ENCODE measurements at places on chromosomes 2 and 18.

- DNase-seq = no peak
These were observed 50.8 kb upstream of the SMAD7 start for GRCh38 chr18:49001587-49001986.

DNA sequence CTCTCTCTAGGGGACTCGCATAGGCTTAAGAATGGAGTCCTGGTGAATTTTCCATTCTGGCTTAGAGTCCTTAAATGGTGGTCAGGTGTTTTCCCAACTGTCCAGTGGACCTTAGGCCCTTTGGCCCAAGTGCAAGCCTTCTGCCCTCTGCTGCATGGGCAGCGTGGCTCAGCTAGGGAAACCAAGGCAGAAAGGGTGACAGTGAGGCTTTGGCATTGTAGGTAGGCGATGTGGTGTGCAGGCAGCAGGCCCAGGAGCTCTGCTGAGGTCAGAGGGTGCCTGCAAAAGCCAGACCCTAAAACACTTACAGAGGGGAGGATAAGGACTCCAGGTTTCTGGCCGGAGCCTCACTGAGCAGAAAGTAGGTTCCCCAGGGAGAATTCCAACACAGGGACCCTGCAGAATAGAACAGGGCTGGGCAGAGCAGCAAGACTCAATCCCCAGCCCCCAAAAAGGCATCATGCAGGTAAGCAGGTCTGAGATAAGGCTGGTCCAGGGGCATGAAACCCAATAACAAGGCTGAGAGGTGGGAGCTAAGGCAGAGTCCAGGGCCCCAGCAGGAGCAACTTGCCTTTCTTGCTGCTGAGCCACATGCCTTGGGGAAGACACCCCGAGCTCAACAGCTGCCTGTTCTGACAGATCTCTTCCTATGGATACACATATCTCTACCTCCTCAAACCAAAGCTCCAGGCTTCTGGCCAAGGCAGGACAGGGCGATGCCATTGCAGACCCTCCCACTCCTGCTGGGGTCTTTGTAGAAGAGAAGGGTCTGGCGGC lies 199.7 kb downstream of the TNS1 start:
- no peak for DNase-seq

- no peak for DNase-seq
These were observed 146.4 kb downstream of the MBD5 start for GRCh38 chr2:148167241-148167766.

DNA sequence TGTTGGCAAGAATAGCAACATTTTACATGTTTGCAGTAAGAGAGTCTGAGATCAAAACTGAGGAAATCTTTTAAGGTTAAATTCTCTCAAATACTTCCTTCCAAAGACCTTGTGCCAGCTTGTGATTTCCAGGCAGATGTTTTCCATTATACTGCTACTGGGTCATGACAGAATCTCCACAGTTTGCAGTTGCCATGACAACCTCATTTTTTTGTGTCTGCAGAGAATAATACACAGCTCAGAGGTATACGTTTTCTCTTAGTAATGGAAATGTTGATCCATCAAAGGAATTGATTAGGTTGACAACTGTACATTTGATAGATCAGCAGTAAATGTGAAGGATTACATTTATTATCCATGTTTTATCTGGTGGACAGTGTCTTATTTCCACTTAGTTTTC lies 29.1 kb upstream of the CSRNP3 start:
- peak; percentile 12 for DNase-seq

GRCh38 chr2:75432761-75433361 lies 127.9 kb downstream of the EVA1A start:
- DNase-seq = no peak

DNA sequence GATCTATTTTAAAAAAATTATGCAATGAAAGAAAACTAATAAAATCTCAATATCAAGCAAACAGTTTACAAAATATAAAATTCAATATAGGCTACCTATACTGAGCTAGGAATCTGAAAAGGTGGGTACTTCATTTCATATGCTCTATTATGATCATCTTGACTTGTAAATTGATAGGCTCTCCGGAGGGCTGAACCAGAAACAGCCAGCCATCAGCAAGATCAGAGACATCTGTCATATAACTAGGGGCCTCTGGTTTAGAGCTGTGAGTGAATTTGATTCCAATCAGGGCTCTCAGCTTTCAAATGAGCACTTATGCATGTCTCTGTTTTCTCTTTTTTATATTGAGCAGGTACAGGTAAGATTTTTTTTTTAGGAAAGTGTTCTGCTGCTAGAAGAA lies 114.2 kb downstream of the SPHKAP start:
- DNase-seq = no peak

GRCh38 chr2:883803-884748 lies 66.6 kb upstream of the SNTG2 start:
- DNase-seq = no peak

- no peak for DNase-seq
These were observed 41.3 kb downstream of the ATF2 start for GRCh38 chr2:175126661-175127060.

DNA sequence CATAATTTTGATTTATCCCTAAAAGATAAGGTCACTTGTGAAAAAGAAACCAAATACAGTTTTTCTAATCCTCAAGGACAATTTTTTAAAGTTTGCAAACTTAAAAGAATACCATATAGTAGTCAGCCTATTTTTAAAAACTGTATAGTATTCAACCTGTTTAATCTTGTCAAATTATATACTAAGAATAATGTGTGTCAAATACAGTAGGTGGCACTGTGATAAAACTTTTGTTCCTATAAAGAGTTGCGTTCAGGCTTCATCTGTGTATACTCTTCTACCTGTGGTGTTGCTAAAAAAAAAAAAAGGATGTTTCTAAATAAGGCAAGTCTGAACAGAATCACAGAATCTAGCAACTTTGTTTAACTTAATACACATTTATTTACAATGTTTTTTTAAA lies 68.6 kb downstream of the CCDC138 start:
- no peak for DNase-seq

- no peak for DNase-seq
These were observed 46.6 kb downstream of the SPATS2L start for GRCh38 chr2:200353120-200353519.

Data from AG08396 (cell line).